Fibroblast of skin of left quadriceps (primary cell): ENCODE measurements at places on chromosomes 16 and 17.

DNA sequence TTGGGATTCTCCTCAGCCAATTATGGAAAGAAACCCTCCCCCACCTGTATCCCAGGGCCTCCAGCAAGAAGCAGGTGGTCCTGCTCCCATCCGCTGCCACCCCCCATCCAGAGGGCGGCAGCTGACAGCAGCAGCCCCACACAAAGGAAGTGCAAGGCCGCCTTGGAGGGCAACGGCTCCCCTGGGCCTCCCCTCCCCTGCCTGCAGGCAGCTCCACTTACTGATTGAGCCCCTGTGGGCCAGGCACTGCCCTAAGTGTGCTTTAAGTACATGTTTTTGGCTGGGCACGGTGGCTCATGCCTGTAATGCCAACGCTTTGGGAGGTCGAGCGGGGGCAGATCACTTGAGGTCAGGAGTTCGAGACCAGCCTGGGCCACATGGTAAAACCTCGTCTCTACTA is 257.6 kb downstream of the PARN start:
- DNase-seq = no peak

DNA sequence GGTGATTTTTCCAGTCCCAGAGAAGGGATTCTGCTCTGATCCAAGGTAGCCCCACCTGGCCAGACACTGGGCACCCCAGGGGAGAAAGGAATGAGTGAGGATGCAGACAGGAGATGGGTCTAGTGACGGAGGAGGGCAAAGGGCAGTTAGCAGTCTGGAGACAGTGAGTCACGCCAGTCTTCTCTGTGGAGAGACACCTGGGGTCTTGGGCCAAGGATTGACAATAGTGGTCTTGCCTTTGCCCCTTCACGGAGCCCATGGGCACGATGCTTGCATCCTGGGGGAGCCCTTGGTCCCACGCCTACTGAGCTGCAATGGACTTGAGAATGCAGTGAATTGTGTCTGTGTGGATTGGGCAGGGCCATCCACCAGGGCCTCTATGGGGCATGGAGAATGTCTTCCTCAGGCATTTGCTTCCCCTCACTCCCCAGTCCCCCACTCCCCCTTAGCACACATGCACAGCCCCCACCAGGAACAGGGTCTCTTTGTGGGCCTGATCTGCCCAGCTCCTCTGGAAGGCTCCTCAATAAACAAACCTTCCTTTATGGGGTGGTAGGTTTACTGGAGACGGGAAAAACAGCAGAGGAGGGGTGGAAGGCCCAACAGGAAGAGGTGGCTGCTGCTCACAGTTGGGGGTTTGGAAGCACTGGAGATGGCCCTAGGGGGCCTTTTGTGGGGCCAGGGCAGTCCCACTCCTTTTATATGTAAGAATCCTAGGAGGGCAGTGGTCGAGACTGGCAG is 1.4 kb downstream of the CHAD start:
- no peak for DNase-seq

GRCh38 chr17:32536736-32537643 is 50.2 kb downstream of the CDK5R1 start:
- peak; percentile 57 for DNase-seq

DNA sequence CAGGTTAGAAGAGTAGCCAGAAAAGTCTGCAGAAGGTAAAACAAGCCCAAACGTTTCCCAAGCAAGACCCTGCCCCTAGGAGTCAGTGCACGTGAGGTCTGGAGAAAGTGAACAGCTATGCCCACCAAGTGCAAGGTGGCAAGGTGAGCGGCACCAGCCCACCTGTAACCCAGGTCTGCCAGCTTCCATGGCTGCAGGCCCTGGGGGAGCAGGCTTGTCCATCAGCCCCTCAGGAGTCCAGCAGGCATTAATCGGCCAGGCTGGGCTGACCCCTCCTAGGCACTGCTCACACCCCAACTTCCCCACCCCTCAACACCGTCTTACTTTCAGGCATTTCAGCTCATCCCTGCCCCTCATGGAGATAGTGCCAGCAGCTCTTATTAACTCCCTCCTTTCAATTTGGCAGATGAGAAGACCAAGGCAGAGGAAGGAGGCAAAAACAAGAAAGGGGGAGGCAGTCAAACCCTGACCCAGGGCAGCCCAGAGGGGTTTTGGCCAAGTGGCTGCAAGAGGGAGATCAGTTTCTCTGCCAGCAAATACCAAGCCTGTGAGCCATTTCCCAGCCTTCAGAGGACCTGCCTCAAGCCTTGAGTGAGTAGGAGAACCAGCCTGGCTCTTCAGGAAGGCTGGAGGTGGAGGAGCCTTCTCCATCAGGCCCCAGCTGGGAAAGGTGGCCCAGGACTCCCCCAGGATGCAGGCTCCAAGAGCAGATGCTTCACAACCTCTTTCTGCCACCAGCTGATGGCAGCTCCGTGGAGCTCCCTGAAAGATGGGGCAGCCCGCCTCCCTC is 14.7 kb downstream of the BEAN1 start:
- DNase-seq = no peak

DNA sequence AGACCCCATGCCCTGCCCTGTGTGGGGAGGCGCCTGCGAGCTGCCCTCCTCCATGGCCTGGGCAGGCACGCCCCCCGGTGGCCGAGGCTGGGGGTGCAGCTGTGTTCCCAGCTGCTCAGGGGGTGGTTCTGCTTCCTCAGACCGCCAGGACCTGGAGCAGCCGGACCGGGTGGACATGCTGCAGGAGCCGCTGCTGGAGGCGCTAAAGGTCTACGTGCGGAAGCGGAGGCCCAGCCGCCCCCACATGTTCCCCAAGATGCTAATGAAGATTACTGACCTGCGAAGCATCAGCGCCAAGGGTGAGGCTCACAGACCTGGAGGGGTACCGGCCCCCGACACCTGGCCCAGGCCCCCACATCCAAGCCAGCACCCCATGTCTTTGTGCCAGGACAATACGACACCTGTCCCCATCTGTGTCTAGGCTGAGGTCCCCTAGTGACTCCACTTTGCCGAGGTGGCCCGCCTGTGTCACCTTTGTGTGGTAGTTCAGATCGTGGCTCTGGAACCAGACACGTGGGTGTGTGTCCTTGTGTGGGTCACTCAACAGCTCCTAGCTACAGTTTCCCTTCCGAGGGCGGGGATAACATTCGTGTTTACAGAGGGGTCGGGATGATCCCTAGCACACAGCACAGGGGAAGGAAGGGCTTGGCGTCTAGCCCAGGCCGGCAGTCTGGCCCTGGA is 9.3 kb downstream of the GJD3 start:
- DNase-seq = no peak

DNA sequence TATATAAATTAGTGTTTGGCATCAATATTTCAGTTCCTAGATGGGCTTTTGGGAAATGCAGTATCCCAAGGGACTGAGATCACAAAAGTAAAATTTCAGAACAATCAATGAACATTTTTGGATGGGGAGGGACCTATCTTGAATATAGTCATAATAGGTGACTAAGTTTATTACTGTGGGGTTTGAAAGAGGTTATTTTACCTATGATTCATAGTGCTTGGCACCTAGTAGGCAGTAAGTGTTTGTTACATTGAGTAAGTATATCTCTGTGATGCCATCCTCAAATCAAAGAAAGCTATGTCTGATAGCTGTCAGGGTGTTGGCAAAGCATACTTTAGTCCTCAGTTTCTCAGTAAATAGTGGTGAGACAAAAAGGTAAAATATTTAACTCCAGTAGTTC is 36.9 kb downstream of the ZNF207 start:
- no peak for DNase-seq

GRCh38 chr16:854808-855410 is 54.4 kb upstream of the GNG13 start:
- DNase-seq = no peak

GRCh38 chr17:6428207-6428965 is 6.5 kb downstream of the AIPL1 start:
- DNase-seq = no peak

GRCh38 chr17:14169901-14170300 is 66.8 kb downstream of the CDRT15 start:
- DNase-seq = no peak

GRCh38 chr16:50558913-50559312 is 10.7 kb downstream of the NKD1 start:
- DNase-seq = no peak

DNA sequence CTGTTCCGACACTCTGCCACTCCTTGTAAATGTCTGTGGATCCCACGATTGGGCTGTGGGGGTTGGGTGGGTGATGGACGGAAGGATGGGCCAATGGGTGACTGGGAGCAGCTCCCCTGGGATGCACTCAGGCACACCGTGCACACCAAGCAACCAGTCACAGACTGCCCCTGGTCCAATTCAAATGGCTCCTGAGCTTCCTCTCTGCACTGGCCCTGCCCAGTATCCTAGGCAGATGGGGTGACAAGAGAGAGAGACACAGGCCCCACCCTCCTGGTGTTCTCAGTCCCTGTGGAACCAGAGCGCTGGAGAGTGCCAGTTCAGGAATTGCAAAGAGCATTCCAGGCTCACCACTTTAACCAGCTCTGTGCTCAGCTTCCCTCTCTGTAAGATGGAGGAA is 32.8 kb downstream of the BEAN1 start:
- no peak for DNase-seq

- peak; percentile 49 for DNase-seq
Measured at GRCh38 chr16:64543441-64543840, 578.4 kb downstream of the CDH11 start.

DNA sequence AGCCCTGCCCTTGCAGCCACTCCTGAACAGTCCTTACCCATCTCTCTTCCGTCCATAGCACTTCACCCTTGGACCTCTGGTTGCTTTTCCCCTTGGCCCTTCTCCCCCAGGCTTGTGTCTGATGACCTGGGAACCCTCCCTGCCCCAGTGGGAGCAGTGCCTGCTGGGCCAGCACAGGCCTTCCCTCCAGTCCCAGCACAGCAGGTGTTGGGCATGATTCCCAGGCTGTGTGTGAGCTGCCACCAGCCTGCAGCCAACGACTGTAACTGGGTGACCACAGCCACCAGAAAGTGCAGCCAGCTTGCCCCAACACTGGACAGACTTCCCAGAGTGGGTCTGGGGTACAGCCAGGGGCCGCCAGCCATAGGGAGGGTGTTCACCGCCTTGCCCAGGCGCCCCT is 30.0 kb downstream of the CRAMP1 start:
- DNase-seq = no peak

DNA sequence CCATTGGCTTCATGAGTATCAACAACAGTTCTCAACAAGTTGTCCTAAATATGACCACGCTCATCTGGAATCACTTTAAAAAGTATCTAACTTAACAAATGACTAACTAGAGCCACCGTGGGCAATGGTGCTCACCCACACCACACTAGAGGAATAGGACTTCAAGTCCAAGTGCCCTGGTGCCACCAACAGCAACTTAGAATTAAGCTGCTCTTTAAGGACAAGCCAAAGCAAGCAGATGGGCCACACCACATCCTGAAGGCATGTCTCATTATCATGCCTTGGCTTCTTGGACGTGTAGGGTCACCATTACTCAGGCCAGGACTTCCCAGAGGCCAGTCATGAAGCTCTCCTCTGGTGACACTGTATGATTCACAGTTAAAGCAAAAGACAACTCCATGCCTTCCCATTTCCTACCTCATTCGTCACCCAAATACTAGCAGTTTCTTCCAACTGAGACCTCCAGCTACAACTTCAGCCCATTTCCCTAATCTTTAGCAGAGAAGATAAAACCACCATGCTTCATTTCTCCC is 9.4 kb upstream of the SLC6A4 start:
- no peak for DNase-seq

DNA sequence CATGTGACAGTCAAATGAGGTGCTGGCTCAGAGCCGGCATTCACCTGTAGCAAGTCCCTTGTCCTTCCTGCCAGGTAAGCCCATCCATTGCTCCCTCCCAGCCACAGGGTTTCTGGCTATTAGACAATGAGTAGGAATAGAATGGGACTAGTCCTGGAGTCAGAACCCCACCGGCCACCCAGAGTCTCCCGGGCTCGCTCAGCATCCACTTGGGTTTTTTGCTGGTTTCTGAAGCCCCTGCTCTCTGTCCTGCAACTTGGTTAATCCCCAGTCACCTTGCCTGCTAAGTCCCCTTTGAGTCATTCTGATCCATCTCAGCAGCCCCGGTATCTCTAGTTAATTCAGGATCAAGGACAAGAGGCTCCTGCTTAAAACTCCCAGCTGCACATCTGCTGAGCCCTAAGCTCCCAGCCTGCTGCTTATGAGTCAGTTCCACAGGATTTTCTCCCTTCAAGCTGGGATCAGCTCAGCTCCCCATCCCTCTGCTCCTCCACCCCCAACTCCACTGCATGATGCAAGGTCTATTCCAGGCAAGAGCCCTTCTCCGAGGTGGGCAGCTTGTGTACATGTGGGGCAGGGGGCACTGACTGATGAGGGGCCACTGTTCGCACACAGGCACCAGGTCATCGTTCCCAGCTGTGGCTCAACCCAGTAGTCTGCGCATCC is 19.9 kb upstream of the MRPS23 start:
- peak; percentile 81 for DNase-seq

- DNase-seq = no peak
Measured at GRCh38 chr16:86138121-86139085, 239.4 kb downstream of the IRF8 start.
